Cortex of kidney (tissue), 1 donor: ENCODE measurements at places on chromosomes 3 and 15.

DNA sequence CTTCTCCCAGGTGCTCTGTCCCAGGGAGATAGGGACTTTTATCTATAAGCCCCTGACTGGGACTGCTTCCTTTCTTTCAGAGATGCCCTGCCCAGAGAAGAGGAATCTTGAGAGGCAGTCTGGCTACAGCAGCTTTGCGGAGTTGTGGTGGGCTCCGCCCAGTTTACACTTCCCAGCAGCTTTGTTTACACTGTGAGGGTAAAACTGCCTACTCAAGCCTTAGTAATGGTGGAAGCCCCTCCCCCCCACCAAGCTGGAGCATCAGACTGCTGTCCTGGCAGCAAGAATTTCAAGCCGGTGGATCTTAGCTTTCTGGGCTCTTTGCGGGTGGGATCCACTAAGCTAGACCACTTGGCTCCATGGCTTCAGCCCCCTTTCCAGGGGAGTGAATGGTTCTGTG lies 253.8 kb upstream of the ARL6 start:
- no peak for DNase-seq

DNA sequence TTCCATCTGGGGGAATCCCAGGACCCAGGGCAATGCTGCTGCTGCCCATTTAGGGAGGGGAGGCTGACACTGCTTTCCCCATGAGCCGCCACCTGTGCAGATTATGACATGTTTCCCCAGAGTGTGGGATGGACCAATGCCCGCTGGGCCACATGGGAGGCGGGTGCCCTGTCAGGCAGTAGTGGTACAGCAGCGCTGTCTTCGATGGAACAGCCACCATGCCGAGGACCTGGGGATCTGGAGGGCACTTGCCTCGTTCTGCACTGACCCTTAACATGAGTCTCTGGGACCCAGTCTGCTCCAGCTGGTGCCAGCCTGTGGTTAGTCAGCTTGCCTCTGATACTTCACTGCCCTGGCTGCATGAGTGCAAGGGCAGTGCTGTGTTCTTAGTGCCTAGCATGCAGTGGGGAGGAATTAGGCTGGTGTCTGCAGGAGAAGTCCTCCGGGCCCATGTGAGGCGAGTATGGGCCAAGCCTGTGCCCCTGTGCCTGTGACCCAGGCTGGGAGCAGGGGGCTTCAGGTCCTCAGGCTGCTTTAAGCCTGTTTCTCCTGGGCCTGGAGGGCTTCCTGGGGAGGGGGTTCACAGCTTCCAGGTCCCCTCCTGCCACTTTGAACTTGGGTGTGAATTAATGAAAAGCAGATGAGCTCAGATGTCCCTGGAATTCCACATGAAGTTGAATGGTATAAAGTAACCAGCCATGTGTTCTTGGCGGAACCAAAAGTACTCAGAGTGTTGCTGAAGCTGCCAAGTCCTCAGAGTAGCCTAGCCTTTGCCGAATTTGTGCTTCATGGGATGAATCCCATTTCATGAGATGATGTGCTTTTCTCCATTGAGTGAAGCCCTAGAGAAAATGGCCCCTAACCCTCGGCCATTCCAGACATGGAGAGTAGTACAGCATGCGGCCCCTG lies 22.9 kb downstream of the KLF13 start:
- no peak for DNase-seq

- no peak for DNase-seq
These were observed 19.7 kb downstream of the SSR3 start for GRCh38 chr3:156535162-156535627.

GRCh38 chr15:78070049-78070700 lies 7.3 kb downstream of the TBC1D2B start:
- no peak for DNase-seq

- DNase-seq: no peak
These were observed 35.0 kb upstream of the COLQ start for GRCh38 chr3:15556512-15556911.

GRCh38 chr15:80665151-80665550 lies 30.0 kb upstream of the ABHD17C start:
- DNase-seq: no peak

- DNase-seq: no peak
These were observed 228.9 kb upstream of the NR2E3 start for GRCh38 chr15:71581398-71581930.

DNA sequence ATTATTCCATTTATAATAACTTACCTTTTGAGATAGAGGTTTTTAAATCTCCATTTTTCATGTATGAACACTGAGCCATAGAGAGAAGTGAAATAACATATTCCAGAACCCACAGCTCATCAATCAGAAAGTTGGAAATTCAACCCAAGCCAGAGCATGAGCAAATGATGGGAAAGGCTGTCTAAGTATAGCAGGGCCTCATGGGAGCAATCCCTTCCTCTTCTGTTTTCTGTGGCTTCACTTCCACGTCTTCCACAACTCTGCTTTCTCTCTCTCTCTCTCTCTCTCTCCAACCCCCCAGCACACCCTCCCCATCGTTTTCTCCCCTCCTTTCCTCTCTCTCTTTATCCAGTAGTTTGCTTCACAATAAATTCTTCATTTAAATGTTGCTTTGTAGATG lies 14.8 kb upstream of the IL1RAP start:
- DNase-seq: no peak

DNA sequence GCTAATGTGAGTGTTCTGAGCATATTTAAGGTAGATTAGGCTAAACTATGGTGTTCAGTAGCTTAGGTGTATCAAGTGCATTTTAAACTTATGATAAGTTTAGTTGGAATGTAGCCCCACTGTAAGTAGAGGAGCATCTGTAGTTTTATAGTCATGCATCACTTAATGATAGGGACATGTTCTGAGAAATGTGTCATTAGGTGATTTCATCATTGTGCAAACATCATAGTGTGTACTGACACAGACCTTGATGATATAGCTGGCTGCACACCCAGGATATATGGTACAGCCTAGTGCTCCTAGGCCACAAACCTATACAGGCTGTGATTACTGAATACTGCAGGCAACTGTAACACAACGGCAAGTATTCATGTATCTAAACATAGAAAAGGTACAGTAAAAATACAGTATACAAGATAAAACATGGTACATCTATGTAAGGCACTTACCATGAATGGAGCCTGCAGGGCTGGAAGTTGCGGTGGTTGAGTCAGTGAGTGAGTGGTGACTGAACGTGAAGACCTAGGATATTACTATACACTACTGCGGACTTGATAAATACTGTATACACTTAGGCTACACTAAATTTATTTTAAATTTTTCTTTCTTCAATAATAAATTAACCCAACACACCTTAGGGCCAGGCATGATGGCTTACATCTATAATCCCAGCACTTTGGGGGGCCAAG lies 17.9 kb downstream of the DNAH1 start:
- no peak for DNase-seq

GRCh38 chr3:65658401-65658800 lies 380.3 kb downstream of the MAGI1 start:
- DNase-seq: no peak

GRCh38 chr3:158539414-158540014 lies 31.5 kb upstream of the MLF1 start:
- DNase-seq: no peak

DNA sequence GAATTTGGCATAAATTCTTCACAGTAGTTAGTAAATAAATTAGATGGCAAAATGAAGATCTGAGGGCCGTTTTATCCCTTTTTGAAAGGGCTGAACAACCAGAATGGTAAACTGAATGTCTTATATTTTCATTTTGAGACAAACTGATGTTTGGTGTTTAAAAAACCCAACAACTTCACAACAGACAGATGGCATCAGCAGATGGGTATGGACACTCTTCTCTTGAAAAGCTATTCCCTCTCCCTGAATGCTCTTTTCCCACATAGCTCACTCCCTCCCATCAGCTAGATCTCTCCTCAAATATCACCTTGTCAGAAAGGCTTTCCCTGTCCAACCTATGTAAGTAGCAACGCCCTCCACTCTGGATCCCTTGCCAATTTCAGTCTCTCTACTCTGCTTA lies 33.3 kb downstream of the EMC4 start:
- no peak for DNase-seq

- no peak for DNase-seq
These were observed 653 bp downstream of the MYO5C start for GRCh38 chr15:52294881-52295420.

DNA sequence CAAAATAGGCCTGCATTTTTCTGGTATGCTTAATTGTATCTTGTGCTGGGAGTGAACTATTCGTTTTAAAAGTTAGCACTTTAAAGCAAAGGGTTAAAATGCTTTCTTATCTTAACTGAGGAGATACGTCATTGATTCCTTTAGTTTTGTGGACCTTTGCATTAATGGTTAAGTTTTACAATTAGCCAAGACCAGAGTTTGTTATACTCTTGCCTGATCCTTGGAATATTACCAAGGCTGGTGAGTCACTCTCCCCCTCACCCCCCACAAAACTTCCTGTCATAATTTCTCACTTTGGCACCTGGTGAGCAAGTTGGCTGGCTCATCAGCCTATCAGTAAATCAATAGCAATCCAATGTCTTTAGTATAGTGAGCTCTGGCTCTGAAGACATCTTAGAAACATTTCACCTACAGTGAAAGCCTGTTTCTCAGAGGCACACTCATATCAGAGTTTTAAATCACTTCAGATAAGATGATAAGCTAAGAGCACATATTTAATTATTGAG lies 26.7 kb downstream of the SLC2A2 start:
- DNase-seq: no peak

DNA sequence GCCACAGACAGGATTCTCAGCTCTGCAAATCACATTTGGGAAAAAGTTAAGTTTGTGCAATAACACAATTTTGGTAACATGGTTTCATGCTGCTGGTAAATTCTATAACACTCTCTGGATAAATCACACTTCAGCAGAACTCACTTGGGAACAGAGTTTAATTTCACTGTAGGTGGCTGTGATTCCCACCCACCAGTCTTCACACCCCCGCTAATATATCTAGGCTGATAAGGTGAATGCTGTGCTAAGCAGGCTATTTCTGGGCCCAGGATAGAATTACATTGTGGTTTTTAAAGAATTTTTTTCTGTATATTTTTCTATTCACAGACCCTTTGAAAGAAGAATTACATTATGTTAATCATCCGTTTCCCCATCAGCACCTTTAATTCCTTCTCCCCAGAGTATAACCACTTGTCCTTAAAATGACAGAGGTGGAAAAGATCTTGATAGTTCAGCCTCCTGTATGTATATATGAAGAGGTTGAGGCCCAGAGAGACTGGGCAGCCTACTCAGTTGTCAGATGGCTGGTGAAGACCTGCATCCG lies 22.9 kb downstream of the MAP2K1 start:
- no peak for DNase-seq

DNA sequence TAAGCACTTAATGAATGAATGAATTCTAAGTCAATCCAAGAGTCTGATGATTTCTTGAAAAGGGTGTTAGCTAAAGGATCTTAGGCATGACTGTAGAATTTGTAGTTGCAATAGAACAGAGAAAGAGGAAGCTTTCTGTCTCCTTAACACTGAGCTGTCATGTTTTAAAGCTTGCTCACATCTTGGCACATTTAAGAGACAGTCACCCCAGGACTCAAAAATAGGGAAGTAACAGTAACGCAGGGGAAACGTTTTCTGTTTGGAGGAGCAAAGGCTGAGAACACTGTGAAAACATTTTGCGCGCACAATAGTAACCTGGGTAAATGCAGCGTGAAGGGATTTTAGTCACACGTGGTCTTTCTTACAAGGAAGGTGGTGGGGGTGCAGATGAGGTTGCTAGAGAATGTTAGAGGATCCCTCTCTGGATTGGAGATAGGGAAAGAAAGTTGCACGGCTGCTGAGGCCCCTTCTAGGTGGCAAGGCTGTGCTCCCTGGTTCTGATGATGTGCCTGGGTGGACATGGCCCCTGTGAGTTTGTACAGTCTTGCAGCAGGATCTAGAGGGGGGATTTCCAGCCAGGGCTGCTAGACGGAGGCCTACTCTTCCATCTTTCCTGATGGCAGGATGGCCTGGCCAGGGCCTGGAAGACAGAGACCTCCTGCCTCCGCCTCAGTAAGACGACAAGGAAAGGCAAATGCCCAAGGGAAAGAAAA lies 12.0 kb downstream of the STARD5 start:
- no peak for DNase-seq

- DNase-seq: no peak
These were observed 137.8 kb upstream of the MYRIP start for GRCh38 chr3:39671600-39671999.

- no peak for DNase-seq
These were observed 42.7 kb upstream of the SKOR1 start for GRCh38 chr15:67782691-67782991.

GRCh38 chr15:101358895-101359294 lies 63.8 kb upstream of the SNRPA1 start:
- DNase-seq: no peak

DNA sequence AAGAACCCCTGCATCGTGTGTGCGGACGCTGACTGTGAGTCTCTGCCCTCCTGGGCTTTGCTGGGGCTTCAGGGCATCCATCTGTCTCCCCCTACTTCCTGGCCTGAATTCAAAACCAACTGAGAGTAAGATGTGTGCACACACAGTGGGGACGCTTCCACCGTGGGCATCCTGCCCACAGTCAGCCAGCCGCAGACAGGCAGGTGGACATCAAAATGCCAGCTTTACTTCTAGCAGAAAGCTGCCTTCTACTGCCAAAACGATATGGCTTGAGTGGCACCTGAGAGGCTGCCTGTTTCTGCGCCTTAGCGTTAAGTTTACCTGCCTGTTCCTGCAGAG lies 18.5 kb downstream of the ALDH1A3 start:
- DNase-seq: no peak

DNA sequence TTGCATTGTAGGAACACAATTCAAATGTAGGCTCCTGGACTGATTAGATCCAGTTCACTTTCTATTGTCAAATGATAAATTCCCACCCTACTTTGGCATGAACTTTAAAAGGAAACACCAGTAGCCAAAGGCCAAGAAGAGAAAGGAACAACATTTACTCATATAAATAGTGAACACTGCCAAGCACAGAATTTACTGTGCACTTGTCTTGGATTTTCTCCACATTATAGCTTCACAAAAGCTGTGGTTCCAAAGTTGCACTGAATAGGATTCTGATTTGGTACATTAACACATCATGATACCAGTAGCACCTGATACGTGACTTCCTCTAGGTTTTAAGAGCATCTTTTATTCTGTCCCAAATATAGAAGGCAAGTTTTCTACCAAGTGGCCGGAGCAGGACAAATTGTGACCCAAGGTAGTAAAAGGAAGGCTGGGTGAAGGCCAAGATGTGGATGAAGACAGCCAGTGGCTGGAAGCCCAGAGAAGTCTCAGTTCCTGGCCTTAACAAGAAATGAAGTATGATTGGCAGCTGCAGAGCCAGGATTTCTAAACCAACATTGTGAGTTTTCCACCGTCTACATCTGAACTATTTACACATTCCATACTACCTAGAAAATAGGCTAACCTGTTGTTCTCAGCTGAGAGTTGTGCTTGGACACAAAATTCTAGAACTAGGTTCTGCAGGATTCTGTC lies 206.7 kb downstream of the THRB start:
- DNase-seq: no peak

- DNase-seq: no peak
These were observed 35.4 kb upstream of the RAB6B start for GRCh38 chr3:133931084-133931483.
